ENCODE measurements at places on chromosomes 16 and 17. TPM values are rescaled to one million over a fixed set of nuclear protein-coding genes. Genes with fewer than 3 reads are reported as not detected.

The NT5M gene
- total RNA-seq = 1.2 TPM

The TBC1D26 gene
- not detected for total RNA-seq

The MIEN1 gene
- 25.6 TPM for total RNA-seq

The BAHCC1 gene
- 3.9 TPM for total RNA-seq

The SSTR5 gene
- not detected for total RNA-seq

The MXRA7 gene
- total RNA-seq = 142 TPM

GRCh38 chr17:29885031-29885640 lies 44.9 kb downstream of the SSH2 start:
- no peak for DNase-seq
- no peaks in the 10 kb centered on the region for H3K4me1 ChIP-seq
- no peaks in the 10 kb centered on the region for H3K27me3 ChIP-seq
- no peak overlapping the region for H3K4me3 ChIP-seq

- no peak overlapping the region for H3K27ac ChIP-seq
- no peaks in the 10 kb centered on the region for H3K27me3 ChIP-seq
- no peak for DNase-seq
- no peaks in the 10 kb centered on the region for H3K36me3 ChIP-seq
- no peak overlapping the region for H3K4me3 ChIP-seq
These were observed 4.6 kb upstream of the GHDC start for GRCh38 chr17:42198897-42199296.

DNA sequence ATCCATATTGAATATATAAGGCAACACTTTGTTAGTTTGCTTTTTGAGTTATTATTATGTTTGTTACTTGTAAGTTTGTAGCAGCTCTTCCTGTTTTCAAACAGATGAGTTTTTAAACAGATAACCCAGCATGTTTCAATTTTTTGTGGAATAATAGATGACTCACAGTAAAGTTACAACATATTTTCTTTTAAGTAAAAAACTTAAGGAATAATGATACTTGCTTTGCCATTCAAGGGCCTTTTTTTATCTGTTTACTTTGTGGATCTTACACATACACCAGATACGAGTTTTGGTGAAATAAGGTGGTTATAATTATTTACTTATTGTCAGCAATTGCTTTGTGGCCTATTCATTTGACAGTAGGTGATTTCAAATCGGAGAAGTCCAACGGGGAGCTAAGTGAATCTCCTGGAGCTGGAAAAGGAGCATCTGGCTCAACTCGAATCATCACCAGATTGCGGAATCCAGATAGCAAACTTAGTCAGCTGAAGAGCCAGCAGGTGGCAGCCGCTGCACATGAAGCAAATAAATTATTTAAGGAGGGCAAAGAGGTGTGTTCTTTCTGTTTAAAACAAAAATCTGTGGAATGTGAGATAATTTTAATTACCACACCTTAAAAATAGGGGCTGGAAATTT lies 66.3 kb downstream of the BPTF start:
- DNase-seq = peak; percentile 67
- H3K27ac ChIP-seq = no peak overlapping the region
- no peaks in the 10 kb centered on the region for H3K27me3 ChIP-seq
- no peaks in the 10 kb centered on the region for H3K4me1 ChIP-seq
- no peak overlapping the region for H3K4me3 ChIP-seq
- H3K36me3 ChIP-seq = peaks cover 2% of the 10 kb centered on the region

DNA sequence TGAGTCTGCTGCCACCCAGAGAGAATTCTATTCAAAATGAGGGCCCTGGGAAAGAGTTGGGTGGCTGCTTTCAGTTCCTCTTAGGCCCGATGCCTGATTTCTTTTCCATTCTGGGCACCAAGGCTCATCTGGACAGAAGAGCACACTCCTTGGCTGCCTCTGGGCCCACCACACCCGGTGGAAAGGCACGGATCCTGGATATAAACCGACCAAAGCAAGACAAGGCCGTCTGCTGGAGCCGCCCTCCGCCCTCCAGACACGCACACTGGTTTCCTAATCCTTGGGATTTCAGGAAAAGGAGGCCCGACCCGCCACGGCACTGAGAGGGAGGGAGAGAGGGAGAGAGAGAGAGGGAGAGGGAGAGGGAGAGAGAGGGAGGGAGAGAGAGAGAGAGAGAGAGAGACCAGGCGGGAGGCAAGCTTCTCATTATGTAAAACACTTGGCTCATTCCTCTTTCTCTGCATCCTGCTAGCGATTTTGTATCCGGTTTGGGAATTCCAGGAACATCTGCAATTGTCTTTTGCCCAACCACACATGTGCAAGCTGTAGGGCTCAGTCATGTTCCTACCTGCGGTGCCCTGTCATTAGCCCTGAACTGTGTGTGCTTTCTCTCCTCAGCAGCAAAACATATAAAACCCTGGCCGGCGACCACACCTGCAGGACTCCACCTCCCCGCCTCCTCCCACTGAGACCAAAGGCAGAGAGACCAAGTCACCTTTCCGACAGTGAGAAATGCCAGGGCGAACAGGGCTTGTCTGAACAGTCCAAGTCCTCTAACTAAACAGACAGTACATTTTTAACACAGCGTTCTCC lies 347.2 kb downstream of the SOX9 start:
- H3K4me1 ChIP-seq = peaks cover 7% of the 10 kb centered on the region
- no peaks in the 10 kb centered on the region for H3K36me3 ChIP-seq
- no peak overlapping the region for H3K4me3 ChIP-seq
- H3K27me3 ChIP-seq = no peaks in the 10 kb centered on the region
- H3K27ac ChIP-seq = no peak overlapping the region

All from fibroblast of lung (primary cell).